Activated CD4-positive, alpha-beta T cell treated with anti-CD3 and anti-CD28 coated beads, Interleukin-10, Interleukin-2, amounts not matched to agents 100 ng/mL and 50 ng/mL, durations not matched to agents 16 hours and 8 hours (primary cell): ENCODE measurements at places on chromosomes 4 and X.

DNA sequence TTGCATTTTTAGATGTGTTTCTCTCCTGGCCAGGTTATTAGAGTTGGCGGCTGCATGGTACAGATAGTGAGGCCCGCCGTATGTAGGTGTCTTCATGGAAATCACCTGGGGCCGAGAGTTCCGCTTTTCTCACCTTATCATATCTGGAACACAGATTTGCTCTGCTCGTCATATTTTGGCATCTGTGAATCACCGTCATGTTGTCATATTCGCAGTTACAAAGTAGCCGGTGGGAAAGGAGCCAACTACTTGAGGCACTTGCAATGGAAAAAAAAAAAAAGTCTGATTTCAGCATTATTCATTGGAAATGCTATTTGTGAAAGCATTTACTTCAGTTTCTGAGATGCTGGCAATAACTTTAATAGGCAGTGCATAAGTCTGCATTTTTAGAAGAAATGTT is 1715.2 kb upstream of the TENM3 start:
- no peak for DNase-seq

- DNase-seq, result no peak
Observed at GRCh38 chr4:150248181-150248580, 169.9 kb downstream of the DCLK2 start.

GRCh38 chrX:9271789-9272525 is 192.9 kb upstream of the TBL1X start:
- no peak for DNase-seq

DNA sequence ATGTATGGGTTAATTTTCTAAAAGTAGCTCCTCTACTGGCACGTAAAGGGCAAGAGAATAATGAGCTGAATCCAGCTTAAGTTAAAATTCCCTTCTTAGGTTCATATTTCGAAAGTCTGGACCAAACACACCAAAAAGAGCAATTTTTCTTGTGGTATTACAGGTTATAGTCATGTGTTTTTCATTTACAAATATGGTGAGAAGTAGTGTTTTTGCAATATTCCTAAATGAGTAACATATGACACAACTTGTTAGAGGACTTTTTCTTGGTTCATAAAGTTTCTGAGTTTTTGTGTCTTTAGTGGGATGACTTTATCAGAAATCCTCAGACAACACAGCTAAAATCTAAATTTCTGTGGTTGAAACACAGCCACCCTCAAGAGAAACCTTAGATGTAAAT is 172.1 kb downstream of the AFF2 start:
- no peak for DNase-seq

GRCh38 chrX:125436855-125437254 is 117.2 kb downstream of the TEX13C start:
- peak; percentile 46 for DNase-seq

DNA sequence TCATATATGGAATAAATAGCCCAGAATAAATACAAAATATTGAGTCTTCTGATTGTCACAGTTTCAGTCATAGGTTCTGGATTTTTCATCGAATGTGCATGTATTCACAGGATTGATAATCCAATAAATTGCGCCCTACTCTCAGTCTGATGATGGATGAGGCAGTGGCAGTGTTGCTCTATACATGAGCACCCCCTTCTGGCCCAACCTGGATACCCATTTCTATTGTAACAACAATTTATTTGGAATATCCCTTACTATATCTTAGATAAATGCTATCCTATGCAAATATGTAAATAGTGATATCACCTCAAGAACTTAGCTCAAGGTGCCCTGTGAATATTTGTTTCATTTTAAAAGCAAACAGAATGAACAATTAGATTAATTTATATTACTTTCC is 733.7 kb upstream of the PABPC4L start:
- peak; percentile 1 for DNase-seq

- no peak for DNase-seq
Observed at GRCh38 chrX:112527903-112528302, 151.8 kb downstream of the LHFPL1 start.

DNA sequence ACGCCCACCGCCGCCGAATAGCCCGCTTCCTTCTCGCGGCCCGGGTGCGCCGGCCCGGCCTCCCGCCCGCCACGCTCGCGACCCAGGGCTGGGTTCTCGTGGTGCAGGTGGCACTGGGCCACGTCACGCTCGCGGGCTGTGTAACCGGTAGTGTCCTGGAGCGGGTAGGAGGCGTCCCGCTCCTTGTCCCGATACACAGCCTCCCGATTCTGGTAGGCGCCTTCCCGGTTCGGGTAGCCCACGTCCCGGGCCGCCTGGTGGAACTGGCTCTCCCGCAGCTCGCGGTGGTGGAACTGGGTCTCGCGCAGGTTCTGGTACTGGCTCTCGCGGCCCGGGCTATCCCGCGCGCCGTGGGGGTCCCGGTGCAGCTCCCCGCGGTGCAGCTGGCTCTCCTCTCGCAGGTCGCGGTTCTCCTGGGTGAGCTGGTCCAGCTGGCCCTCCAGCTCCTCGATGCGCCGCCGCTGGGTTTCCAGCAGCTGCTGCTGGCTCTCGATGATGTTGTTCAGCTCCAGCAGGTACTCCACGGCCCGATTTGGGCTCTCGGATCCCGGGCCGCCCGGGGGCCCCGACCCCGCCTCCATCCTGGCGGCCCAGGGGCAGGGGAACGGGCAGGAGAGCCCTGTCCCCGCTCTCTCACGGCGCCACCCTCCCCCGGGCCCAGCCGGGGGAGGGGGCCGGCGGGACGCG is 39.3 kb upstream of the IQSEC2 start:
- DNase-seq, result no peak

DNA sequence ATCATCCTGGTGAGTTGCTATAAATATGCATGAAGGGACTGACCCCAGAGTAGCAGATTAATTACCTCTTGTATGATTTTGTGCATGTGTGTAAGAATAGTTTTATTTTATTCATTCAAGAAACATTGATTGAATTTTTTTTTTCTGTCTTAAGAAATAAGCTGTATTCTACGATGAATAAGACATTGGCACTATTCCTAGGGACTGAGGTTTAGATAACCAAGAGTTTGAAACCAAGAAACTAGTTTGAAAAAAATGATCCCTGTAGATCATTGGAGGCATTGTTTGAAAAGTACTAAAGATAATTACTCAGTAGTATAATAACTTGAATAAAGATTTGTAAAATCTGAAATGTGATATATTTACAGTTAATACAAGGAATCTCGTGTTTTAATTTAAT is 1086.9 kb downstream of the PCDH7 start:
- DNase-seq, result no peak

DNA sequence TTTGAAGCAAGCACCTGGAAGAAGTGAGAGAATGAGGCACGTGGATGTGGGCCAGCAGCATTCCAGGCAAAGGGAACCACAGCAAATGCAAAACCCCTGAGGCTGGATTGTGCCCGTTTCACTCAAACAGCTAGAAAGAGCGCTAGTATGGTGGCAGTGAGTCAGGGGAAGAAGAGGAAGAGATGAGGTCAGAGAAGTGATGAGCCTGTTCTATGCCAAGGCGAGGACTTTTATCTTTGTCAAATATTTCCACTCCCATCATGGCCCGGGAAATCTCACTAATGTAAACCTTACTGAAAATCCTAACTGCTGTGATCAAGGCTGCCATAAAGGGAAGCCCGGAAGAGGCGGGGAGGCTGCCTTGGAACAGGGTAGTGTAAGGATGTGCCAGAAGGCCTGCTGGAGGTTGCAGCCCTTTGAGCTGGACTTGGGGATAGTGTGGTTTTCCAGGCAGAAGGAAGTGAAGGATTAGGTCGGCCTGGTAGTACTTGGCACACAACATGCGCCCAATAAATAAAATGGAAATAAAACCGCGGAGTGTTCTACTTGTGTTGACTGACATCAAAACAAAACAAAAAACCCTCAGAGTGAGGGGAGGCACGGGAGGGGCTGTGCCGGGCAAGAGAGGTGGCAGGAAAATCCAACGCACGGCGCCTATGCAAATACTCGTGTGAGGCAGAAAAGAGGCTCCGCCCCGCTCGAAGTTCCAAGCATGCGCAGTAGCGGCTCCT is 1.2 kb upstream of the CDK16 start:
- DNase-seq, result peak; percentile 30

- DNase-seq, result no peak
Observed at GRCh38 chrX:108159028-108159670, 67.6 kb downstream of the ATG4A start.

DNA sequence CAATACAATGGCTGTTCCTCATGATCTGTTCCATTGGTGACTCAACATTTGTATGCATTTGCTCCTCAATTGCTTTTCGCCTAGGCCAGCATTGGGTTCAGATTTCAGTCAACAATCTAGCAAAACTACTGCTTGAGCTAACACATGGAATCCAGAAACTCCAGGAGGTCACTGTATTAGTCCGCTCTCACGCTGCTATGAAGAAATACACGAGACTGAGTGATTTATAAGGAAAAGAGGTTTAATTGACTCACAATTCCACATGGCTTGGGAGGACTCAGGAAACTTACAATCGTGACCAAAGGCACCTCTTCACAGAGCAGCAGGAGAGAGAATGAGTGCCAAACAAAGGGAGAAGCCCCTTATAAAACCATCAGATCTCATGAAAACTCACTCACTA is 67.1 kb downstream of the RXFP1 start:
- no peak for DNase-seq

DNA sequence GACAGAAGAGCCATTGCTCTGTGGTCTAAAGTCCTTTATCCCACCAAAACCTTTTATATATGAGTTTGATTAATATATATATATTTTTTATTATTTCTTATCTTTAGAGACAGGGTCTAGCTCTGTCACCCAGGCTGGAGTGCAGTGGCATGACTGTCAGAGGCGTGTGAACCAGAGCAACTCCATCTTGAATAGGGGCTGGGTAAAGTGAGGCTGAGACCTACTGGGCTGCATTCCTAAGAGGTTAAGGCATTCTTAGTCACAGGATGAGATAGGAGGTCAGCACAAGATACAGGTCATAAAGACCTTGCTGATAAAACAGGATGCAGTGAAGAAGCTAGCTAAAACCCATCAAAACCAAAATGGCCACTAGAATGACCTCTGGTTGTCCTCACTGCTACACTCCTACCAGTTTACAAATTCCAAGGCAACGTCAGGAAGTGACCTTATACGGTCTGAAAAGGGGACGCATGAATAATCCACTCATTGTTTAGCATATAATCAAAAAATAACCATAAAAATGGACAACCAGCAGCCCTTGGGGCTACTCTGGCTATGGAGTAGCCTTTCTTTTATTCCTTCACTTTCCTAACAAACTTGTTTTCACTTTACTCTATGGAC is 10.5 kb downstream of the TBCK start:
- DNase-seq, result no peak
